ENCODE measurements at places on chromosomes 3 and 15.

DNA sequence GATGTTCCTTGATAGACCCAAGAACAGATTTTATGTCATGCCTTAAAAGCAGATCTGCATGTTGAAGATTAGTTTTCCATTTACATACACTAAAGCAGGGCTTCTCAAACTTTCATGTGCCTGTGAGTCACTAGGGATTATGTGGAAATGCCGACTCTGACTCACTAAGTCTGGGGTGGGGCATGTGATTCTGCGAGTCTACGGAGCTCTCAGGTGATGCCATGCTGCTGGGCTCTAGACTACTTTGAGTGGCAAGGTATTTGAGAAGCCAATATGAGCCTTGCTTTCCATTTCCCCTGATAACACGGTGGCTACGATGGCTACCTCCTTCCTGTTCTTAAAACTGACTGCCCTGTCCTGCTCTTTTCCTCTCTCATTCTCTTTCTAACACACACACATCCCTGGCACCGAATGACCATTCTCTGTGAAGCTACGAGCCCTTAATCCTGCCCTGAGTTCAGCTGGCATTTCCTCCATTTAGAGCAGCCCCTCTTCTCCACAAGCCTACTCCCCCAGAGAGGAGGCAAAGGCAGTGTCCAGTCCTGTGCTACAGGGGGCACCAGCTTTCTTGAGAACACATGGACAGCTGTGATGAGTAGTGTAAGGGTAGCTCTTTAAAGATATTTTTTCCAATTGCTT lies 39.7 kb upstream of the PYGO1 start:
- no peak for DNase-seq

- DNase-seq, result no peak
Observed at GRCh38 chr3:195247086-195247862, 23.7 kb downstream of the XXYLT1 start.

DNA sequence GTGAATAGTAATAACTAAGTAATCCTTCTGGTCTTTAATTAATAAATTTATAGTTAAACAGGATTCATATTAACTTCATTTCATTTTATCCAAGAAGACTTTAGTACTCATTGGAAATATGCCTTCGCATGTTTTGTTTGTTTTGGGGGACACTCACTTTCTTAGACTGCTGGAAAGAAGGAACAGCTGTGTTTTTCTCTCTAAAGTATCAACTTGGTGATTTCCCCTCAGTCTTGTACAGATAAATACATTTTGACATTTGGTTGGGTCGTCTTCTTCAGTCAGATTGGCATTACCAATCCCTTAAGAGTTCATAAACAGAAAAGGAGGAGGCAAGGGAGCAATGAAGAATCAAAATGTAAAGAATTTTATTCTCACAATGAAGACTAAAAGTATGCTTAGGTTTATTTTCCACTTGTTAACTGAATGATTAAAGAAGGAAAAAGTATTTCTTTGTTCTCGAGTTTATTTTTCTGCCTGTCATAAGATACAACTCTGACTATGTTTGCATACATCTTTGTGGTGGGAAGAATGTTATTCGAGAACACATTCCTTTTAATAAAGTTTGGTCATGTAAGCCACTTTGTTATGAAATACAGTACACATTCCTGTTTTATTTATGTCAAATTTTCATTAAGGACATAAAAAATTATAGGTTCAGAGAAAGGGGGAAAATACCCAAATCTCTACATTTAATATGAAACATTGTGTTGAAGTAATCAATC lies 140.2 kb downstream of the GMNC start:
- DNase-seq, result no peak

DNA sequence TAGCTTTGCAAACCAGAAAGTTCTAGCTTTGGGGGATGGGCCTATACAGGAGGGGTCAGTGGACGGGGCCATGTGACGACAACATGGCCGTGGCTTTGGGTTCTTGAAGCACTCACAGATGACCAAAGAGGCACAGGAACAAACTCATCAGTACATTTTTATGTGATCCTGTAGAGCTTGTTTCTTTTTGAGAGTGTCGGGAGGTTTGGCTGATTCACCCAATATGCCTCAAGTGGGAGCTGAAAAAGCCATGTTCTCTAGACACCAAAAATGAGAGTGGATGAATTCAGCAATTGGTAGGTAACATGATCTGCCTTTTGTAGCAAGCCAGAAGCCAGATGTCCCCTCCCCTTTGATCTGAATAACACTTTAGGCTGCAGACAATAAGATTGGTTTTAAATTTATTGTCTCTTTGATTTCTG lies 30.1 kb downstream of the GREM1 start:
- DNase-seq, result no peak

DNA sequence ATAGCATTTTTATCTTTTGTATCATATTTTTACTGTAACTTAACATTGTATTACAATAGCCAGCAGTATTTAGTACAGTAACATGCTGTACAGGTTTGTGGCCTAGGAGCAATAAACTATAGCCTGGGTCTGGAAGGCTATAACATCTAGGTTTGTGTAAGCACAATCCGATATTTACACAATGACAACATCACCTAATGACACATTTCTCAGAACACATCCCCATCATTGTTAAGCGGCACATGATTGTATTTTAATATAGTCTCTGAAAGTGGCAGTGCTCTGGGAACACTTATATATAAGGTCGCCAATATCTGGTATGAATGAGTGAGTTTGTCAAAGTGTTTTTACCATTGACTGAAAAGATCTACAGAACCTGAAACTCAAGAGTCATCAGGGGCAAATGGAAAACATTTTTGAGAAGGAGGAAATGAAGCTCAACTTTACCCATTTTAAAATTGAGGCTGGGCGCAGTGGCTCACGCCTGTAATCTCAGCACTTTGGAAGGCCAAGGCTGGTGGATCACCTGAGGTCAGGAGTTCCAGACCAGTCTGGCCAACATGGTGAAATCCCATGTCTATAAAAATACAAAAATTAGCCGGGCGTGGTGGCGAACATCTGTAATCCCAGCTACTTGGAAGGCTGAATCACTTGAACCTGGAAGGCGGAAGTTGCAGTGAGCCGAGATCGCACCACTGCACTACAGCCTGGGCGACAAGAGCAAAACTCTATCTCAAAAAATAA lies 38.8 kb upstream of the TNFSF10 start:
- no peak for DNase-seq

DNA sequence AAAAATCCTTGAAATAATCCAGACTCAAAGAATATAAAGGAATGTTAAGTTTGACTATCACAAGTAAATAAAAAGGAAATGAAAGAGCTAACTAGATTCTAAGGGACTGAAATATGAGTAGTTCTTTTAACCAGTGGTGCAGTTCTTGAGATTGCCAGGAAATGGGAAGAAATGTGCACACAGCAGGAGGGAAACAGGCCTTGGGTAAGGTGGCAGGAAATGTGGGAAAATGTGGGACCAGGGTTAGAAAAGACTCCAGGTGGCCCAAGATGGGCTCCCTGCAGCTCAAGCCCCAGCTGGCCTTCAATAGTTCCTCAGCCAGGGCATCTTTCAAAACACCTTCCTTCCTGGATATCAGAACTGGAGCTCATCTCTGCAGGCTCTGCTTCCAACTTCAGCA lies 181.3 kb downstream of the ISL2 start:
- no peak for DNase-seq

DNA sequence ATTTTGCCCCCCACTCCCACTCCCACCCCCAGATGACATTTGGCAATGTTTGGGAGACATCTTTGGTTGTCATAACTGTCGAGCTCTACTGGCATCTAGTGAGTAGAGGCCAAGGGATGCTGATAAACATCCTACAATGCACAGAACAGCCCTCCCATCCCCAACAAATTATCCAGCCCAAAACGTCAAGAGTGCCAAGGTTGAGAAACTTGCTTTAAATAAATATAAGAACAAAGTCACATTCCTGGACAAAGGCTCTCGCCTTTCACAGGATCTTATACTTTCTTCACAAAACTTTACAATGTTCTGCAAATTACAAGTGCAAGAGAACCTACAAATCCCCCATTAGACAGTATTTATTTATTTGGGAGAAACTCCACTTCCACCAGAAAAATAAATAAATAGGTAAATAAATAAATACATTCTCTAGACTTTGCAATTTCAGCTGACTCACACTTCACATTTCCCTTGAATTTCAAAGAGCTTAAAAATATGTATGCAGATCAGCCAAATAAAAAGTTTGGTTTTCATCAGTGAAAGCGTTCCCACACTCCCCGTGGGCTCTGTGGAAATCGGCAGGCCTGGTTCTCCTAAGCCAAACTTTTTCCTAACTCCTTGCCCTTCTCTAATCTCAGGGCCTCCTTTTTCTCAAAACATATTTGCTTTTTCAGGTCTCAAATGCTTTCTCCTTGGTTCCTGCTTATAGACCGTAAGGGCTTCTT lies 12.7 kb upstream of the CPA3 start:
- no peak for DNase-seq

DNA sequence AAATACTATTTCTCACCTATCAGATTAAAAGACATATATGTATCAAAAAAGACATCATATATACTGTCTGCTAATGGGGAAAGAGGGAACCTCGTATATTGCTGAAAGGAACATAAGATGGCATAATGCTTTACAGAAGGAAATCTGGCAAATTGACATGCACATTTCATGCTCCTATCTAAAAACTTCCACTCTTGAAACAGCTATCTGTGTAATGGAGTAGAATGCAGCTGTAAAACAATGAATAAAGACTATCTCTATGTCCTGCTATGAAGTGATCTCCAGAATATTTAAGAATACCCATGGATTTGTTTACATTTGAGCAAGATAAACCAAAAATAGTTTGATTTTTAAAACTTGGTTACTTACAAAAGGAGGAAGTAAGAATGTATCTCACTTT lies 107.4 kb downstream of the TBL1XR1 start:
- no peak for DNase-seq

GRCh38 chr15:74454764-74455500 lies 6.0 kb downstream of the UBL7 start:
- no peak for DNase-seq

DNA sequence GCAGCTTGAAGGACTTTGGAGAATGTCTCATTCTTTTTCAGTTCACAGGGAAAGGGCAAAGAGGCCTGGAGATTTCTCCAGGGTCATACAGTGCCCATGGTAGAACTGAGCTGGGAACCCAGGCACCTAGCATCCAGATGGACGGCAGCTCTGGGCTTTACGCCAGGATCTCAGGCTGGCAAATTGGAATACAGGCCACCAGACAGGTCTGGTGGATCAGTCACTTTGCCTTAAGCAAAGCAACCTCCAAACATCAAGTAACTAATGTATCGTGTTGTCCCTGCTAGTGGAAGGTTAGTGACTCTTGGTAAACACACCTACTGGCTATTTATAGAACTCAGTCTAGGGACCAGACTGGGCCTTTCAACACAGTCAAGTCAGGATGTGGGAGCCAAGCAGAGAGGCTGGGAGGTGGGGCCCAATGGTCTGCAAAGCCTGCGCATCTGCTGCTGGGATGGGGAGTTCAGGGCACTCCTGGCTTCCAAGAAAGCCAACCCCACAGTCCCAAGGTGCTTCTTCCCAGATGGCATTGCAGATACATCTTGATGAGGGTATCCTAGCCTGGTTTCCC lies 30.2 kb downstream of the RPLP1 start:
- no peak for DNase-seq

DNA sequence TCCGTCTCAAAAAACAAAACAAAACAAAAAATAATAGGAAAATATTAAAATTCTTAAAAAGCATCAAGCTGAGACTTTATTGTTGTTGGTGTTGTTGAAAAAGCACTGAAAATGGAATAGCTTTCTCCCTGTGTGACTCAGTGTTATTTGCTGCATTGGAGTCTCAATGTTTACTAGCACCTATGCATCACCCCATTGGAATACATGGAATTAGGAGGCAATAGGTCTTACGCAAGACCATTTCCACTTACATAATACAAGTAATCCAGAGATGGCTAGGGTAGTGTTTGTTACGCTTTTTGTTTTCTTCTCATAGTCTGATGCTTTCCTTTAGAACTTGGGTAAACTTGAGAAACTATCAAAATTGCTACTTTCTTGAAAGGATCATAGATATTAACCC lies 15.2 kb downstream of the GXYLT2 start:
- no peak for DNase-seq

GRCh38 chr15:94584833-94585244 lies 353.5 kb downstream of the MCTP2 start:
- DNase-seq, result no peak

DNA sequence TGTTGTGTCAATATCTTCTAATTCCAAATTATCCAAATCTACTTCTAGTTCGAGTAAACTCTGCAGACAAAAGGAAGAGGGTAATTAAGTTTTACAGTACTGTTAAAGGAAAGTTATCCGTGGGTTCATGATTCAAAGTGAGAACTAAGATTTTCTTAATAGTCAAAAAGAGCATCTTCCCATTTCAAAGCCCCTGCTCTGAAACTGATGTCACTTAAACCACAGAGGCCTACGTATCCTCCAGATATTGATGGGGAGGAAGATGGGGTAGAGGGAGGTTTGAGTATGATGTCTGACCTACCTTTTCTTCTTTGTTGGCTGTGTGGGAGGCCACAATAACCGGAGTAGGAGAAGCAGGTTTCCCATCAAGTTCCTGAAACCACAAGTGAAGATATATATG lies 14.1 kb downstream of the MRPS22 start:
- DNase-seq, result no peak

DNA sequence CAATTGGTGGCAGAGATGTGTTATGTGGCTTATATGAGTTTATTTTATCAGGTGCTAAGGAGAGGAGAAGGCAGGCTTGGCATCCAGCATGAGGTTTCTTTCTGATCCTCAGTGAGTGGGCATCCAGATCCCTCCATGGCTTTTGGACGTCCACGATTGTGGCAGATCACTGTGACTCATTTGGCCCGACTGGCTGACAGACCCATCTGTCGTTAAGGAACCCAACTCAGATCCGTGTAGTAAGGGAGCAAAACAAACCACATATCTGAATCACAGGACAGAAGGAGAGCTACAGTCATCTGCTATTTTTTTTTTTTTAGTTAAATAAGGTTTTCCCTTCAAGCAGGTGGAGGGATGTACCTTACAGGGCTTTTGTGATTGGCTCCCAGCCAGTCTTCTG lies 197.0 kb upstream of the KCNH8 start:
- DNase-seq, result no peak

DNA sequence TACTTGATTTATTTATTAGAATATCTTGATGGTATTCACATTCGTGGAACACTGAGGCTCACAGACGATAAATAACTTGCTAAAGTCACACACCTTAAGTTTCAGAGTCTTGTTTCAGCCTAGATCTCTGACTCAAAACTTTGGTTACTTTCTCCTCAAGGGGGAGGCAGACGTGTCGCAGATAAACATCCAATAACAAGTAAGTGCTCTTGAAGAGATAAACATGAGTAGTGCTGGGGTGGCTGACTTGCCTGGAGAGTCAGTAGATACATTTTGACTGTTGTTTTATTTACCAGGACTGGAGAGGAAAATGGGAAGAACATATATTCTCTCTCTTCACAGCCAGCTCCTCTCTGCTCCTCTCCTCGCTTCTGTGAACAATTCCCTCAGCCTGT lies 31.3 kb downstream of the FBXO45 start:
- no peak for DNase-seq
